ENCODE measurements at places on chromosomes 16 and 17. TPM values are rescaled to one million over a fixed set of nuclear protein-coding genes. Genes with fewer than 3 reads are reported as not detected.

BAIAP3 gene
- 0.42 TPM for total RNA-seq

DNA sequence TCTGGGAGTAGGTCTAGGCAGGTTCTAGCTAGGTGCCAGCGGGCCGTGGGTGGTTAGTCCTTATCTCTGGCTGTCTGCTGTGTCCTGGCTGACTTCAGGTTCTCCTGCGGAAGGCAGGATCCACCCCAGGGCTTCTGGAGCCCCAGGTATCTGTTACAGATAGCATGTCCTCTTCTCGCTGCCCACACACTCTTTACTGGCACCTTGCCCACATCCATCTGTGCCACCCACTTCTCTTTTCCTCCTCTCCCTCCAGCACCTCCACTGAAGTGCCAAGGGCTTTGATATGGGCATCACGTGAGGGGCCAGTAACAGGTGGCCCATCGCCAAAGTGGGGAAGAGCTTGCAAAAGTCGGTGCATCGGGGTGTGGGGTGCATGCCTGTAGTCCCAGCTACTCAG is 4.6 kb upstream of the MPP2 start:
- no peak overlapping the region for H3K27ac ChIP-seq
- no peak for DNase-seq
- no peak overlapping the region for H3K4me3 ChIP-seq
- no peaks in the 10 kb centered on the region for H3K36me3 ChIP-seq
- peaks cover 9% of the 10 kb centered on the region for H3K4me1 ChIP-seq

ALDH3A1 gene
- 1.6 TPM for total RNA-seq

UNC45B gene
- total RNA-seq, result not detected

TEKT5 gene
- total RNA-seq, result 0.50 TPM

Data from osteocyte (in vitro differentiated cells).